ENCODE measurements at places on chromosomes 5 and 9.

- no peak for DNase-seq
These were observed 134.5 kb downstream of the ALDH1A1 start for GRCh38 chr9:72818385-72818784.

DNA sequence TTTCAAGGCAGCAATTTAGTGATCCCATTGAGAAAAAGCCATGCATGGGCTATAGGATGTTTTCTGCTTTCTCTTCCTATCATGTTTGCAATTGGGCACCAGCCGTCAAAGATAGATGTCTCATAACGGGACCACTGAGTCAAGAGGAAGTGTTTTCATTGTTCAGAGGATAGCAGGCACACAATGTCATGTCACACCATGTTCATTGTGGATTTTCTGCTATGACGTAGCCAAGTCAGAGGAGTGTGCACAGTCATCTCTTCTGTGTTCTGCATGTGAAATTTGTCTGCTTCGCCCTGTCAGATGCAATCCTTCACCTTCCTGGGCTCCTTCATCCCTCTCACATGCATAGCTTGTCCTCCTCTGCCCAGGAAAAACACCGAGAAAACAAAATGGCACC is 106.0 kb downstream of the CD180 start:
- no peak for DNase-seq

GRCh38 chr9:86413971-86414880 is 60.0 kb upstream of the TUT7 start:
- DNase-seq, result no peak

DNA sequence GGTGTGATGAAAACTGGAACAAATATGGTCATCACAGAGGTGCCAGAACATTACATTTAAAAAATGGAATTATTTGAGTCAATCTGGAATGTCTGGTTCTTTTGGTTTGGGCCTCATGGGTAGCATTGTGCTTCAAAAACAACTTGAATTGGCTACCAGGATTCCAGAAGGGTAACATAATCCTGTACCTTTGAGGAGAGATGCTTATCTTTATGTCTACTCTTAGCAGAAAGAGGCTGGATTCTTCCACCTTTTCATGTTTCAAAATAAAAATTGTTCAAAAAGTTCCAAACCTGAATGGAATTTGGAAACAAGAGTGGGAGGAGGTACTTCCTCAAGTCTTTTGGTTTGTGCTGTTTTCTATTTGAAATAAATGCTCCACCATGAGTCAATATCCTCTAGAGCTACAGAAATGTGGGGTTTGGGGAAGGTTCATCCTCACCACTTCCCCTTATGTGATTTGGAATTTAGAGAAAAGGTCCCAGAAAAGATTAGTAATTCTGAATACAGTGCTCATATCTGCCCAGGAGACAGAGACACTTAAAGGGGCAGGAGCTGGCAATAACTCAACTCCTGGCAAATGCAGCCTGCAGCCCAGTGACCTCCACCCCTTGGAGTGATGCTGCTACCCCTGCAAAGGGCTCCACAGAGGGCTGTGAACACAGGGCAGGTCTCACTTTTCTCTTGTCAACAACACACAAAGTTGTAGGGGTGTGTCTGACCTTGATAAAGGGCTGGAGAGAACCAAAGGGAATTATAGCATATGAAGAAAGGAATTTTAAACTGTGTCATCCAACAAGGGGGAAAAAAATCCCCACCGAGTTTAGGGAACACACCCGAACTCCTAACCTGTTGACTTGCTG is 272.8 kb downstream of the CWC27 start:
- DNase-seq, result no peak

GRCh38 chr5:64206653-64207052 is 41.0 kb downstream of the RNF180 start:
- DNase-seq, result no peak

DNA sequence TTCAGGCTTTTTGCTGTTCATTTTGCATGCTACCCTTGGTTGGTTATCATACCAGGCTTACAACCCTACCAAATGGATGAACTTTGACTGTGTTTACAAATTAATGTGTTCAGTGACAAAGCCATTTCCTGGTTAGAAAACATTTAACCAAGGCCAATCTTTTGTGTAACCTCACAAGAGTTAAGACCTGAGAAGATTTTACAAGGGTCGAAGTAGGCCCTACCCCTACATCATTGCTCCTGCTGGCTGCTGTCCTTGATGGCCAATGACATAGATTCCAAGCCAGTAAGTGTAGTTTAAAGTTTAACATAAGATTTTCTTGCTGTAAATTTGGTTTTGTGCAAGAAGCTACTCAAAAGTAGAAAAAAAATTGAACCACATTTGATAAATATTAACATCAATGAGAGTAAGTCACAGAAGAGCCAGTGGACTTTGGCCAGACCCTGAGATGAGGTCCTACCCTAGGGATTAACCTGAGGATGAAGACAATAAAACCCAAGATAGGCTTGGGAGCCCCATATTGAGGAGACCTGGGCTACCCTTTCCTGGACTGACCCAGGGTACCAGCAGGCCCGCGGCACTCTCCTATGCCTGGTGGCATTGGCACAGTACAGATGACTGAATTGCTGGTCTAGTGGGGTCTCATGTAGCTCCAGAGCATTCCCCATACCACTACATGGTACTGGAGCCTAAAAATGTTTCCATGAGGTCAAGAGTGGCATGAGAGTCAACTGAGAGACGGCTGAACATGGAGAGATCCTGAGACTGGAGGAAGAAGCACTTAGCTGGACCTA is 8.3 kb downstream of the C1QTNF3 start:
- no peak for DNase-seq

GRCh38 chr9:96363175-96363967 is 20.1 kb downstream of the SLC35D2 start:
- no peak for DNase-seq

DNA sequence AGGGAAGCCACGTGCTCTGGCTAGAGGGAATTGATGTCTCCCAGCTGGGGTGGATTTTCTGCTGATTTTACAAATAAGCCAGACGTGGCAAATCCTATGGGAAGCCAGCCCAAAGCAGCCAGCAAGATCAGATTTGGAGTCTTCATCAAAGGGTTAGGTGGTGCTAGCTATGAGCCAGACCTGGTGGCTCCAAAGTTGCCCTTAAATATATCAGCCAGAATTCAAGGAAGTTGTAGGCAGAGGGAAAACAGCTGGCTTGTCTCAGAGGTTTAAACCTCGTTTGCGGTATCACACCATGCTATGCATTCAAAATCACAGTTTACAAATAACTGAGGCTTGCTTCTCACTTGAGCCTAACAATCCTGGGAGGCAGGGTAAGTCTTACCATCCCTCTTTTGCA is 313.2 kb downstream of the MLLT3 start:
- DNase-seq, result peak; percentile 40

DNA sequence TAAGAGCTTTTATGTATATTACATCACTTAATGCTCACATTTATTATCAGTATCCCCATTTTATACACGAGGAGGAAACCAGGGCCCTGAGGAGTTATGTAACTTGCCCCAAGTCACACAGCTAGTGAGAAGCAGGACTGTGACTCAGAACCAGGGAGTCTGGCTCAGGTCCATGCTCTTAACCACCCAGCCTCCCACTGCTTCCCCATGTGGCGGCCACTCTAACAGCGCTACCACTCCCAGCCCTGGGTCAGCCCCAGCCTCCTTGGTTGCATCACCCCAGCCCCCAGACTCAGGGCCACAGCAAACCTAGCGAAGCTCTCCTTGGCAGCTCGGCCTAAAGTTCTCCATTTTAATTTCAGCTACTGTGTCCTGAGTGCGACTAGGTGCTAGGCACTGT is 159.1 kb downstream of the PAX5 start:
- no peak for DNase-seq

- DNase-seq, result no peak
These were observed 45.7 kb downstream of the BNC2 start for GRCh38 chr9:16824545-16825330.

DNA sequence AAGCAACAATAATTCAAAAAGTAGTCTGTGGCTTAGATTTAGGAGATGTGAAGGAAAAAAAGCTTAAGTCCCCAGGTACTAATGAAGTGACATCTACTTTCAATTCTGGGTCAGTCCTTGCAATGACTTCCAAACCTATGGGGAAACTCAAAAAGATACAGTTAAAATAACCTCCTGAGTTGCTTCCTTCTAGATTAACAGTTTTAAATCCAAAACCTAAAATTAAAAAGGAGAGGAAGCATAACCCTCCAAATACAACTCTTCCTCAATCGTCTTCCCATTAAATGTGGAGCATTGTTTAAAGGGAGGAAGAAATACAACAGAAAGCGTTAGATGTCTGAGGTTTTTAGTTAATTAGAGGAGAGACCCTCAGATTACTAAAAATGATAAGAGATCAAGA is 75.7 kb downstream of the AGTPBP1 start:
- DNase-seq, result no peak

DNA sequence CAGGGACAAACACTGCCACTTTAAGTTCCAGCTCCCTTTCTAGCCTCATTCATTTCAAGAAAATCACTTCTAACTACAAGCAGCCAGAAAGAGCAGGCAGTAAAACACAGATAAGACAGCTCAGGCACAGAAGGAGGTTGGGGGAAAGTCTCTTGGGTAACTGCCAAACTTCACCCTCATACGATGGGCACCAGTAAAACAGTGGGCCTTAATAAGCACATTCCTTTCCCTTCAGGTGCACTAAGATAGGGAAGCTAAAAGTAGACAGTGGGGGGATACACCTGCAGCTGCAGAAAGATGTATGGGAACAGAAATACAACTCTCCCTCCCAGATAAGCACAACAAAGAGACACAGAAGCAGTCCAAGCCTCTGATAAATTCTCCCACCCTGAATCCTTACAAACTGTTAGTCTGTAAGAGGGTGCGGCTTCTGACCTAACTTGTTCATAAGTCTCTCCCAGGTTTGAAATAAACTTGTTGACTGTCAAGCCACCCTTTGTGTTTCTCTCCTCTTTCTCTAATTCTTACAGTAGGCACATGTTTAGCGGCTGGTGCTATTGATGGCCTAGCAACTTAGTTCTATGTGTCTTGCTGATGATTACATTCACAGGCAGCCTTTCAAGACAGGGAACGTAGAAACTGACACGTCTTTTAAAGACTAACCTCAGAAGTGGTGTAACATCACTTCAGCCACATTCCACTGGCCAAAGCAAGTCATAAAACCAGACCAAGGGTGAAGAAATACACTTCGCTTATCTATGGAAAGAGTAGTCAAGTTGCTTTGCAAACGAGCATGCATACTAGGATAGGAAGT is 6.8 kb upstream of the CKS2 start:
- no peak for DNase-seq

- no peak for DNase-seq
These were observed 1.7 kb downstream of the STPG3 start for GRCh38 chr9:137252555-137253506.

- no peak for DNase-seq
These were observed 31.5 kb downstream of the HMHB1 start for GRCh38 chr5:143843461-143843860.

GRCh38 chr5:130568791-130569190 is 596.3 kb downstream of the HINT1 start:
- DNase-seq, result no peak

DNA sequence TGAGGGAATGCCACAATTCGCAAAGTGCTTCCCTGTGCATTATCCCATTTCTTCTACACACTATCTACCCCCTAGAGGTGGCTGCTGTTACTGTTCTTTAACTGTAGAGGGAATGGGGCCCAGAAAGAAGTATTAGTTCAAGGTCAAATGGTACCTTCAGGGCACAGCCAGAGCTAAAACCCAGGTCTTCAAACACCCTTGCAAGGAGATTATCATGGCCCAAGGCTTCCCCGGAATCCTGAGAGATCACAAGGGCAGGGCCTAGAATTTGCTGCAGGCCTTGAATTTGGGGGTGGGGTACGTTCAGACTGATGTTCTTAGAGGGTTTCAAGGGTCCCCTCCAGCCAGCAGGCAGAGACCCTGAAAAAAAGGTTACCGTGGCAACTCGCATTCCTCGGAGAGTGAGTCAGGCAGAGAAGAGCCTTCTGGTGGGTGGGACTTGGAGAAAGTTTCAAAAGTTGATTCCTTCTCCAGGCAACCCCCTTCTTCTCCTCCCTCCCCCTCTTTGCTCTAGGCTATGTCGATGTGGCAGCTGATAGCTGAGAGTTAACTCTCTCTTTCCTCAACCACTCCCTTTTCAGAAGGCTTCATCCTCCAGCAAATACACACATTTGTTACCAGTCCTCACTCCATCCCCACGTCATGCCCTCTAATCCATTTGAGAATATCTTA is 1.9 kb downstream of the SPARC start:
- no peak for DNase-seq

DNA sequence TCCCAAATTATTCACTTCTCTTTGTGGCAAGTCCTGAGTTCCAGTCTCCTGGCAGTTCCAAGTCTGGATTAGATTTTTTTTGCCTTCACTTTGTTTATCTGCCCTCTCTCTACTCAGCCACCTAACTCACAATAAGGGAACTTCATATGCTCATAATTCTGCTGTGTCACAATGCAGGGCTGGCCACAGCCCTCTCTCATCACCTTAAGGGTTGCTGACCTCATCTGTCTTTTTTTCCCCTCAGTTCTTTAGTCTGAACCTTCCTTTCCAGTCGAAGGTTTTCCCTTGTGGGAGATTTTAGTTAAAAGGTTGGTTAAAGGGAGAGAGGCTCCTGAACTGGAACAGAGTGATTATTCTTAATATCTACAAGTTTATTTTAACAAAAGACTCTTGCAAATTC is 4.1 kb downstream of the BAG1 start:
- no peak for DNase-seq

DNA sequence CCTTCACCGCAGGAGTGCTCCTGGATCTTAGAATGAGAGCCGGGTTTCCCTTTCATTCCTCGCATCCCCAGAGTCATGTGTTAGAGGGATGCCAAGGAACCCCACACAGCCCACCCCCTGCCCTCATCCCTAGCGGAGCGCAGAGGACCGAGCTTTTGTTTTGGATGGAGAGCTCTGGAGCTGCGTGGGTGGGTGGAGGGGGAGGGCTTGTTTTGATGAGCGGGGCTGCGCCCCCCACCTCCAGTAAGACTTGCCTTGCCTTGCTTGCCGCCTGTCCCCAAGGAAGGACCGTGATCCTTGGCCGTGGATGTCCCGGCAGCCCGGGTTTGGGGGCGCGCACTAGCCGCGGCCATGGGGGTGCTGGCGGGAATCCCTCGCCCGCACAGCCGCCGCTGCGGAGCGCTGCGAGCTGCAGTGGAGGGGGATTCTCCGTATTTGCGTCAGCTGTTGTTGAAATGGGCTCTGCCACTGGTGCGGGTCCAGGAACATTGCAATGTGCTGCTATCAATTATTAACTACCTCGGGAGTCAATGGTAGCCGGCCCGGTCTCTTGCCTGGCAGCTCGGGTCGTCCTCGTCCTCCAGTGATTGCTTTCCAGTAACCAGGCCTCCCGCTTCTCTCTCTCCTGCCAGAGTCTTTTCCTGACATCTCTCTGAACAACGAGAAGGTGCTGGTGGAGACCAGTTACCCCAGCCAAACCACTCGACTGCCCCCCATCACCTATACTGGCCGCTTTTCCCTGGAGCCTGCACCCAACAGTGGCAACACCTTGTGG is 1.0 kb downstream of the EGR1 start:
- DNase-seq, result peak; percentile 71

- no peak for DNase-seq
These were observed 93.5 kb upstream of the ATG10 start for GRCh38 chr5:81878333-81878732.

All from activated CD8-positive, alpha-beta memory T cell treated with anti-CD3 and anti-CD28 coated beads for 24 hours (primary cell).